GOT3 (cell line): ENCODE measurements at places on chromosomes 7 and 10.

DNA sequence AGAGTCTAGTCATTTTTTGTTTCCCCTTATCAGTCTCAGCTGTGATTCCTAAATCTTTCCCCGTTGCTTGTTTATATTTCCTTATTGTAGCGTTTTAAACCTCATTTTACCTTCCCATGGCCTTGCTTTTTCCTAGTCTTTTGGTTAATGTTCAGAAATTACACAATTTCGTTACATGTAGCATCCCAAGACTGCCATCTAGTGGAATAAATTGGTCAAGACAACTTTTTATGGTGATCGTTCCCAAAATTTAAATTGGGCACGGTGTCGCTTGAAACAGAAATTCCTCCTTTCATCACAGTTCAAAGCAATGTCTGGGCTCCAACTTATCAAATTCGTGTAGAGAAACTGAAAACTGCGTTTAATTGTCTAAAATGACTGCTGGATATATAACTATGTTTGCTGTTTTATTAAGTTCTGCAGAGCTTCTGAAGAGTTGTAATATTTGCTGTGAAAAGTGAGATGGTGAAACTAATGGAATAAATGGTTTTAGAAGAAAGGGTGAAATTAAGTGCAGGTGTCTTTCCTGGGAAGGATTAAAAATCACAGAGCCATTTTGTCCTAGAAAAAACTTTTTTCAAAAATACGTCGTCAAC, 370.2 kb downstream of the PHF14 start:
- no peak for DNase-seq

- no peak for DNase-seq
These were observed 64.7 kb downstream of the NRF1 start for GRCh38 chr7:129676017-129676897.

GRCh38 chr7:66304536-66304935, 99.4 kb downstream of the TPST1 start:
- no peak for DNase-seq

DNA sequence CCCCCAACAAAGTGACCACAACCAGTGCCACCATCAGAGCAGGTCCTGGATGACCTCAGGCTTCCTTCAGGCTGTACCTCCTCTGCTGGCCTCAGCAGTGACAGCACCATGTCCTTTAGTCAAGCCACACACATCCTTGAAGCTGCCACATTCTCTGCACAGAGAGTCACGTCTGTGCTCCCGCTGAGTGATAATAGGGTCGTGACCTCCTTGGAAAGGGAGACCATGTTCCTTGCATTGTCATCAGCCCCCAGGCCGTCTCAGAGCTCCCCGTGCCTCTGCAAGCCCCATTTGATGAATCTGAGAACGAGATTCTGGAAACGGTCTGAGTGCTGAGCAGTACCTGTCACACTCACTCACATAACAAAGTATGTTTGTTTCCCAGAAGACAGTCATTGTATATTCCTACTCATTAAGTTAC, 106.5 kb upstream of the PRR15 start:
- DNase-seq = no peak

DNA sequence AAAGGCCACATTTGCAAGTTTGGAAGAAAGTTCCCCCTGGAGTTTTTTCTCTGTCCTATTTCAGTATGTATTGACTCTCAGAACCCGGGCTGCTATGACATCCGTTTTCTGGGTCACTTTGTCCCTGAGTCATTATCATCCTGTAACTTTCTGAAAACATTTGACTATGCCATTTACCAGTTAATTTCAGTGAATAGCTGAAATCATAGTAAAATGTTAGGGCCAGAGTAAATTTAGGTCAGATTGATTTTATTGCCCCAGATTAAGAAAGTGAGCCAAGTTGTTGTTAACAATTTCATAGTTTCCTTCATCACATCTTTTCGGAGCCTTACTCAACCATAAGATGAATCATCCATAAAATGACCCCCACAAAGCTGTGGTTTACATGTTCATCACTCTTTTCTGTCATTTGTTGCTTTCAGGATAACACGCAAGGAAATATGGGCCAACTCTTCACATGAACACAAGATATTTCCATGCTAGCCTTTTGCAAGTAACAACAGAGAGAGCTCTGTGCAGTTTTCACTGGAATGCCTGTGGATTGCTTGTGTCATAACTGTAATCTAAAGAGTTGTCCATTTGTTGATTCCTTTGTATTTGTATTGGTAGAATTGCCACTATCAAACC, 3.9 kb upstream of the MACC1 start:
- DNase-seq = peak; percentile 24

- no peak for DNase-seq
These were observed 70.9 kb upstream of the INHBA start for GRCh38 chr7:41773756-41774155.

GRCh38 chr7:157743781-157744525, 407.1 kb downstream of the DNAJB6 start:
- DNase-seq = no peak

DNA sequence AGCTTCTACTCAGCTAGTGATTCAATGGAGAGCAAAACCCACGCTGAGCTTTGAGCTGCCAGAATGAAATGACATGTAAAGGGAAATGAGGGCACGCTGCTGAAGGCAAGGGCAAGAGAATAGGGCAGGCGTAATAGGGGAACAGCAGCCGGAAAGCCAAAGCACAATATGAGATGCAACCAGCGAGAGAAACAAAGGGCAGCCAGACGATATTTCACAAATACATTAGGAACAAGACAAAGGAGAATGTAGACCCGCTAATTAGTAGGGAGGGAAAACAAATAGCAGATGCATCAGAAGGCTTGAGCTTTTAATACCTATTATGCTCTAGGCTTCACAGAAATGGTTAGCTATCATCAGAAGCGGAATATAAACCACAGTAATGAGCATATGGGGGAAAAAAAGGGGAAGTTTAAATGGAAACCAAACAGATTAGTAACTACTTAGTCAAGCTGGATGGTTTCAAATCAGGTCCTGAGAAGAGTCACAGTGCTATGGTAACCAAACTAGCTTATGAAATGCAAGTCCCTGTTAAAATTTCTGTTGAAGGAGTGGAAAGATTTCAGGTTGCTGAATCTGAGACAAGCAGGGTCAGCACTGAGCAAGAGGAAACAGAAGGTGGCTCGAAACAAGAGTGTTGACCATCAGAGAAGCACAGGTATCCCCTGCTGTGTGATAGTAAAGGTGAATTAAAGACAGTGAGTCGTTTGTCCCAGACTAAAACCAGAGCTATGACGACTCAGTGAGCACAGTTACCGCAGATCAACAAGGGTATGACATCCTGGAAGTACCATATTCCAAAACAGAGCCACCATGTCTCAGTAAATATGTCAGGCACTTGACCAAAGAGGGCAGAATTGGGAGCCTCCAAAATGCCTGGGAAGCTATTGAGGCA, 496.9 kb upstream of the CELF2 start:
- DNase-seq = no peak

DNA sequence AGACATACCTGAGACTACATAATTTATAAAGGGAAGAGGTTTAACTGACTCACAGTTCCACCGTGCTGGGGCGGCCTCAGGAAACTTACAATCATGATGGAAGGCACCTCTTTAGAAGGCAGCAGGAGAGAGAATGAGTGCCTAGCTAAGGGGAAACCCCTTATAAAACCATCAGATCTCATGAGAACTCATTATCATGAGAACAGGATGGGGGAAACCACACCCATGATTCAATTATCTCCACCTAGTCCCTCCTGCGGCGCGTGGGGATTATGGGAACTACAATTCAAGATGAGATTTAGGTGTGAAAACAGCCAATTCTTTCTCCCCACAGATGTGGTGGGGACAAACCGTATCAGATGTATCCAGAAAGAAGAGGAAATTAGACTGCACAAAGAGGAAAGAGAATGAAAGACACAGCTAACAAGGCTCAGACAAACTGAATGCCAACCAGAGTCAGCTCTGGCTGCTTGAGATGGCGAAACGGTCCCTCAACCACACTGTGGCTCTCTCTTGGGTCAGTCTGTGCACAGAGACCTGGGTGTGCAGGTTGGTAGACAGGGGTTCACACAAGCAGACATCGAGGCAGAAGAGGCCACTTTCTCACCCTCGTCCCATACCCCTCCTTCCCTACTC, 375.6 kb downstream of the SFMBT2 start:
- no peak for DNase-seq

DNA sequence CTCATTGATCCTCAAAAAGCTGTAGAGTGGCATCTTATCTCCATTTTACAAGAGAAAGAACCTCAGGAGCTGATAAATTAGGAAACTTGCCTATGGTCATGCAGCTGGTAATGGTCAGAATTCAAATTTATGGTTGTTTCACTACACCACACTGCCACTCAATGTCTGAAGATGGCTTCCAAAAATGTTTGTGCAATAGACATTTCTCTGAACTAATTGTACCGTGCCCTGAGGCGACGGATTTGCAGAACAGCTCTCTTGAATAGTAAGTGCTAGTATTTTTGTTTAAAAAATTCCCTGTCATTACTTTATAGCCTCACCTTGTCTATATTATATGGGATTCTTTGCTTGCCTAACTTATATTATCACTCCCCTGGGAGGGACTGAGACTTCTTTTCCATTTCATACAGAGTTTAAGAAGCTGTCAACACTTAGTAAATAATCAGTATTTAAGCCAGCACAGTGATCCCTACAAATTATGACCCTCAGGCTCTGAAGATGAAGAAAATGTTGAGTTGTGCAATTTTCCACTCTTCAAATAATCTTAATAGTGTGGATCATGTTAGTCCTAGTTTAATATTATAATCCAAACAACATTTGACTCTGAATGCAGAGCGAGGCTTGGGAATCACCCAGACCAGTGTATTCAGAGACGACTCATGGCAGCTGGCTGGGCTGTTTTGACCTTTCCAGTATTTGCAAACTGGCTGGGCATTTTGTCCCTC, 346.6 kb downstream of the PTEN start:
- DNase-seq = no peak

DNA sequence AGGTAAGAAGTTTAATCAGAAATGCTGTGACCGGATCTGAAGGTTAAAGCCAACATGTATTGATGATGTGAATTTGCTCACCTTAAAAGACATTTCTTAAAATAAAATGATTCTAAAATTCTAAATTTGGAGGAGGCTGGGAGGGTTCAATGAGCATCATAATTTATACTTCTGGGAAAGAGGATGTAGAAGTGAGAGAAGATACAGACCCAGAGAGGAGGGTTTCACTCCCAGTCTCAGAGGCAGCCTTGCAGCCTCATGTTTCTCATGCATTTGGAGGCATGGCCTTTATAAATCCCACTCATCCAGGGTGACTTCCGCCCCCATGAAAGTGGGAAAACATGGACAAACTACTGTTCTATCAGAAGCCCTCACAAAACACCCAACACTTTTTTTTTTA, 305.6 kb upstream of the PITRM1 start:
- DNase-seq = no peak

- DNase-seq = no peak
These were observed 609.4 kb upstream of the C7orf33 start for GRCh38 chr7:147980826-147981813.

GRCh38 chr10:3774814-3775695, 10.0 kb downstream of the KLF6 start:
- no peak for DNase-seq

DNA sequence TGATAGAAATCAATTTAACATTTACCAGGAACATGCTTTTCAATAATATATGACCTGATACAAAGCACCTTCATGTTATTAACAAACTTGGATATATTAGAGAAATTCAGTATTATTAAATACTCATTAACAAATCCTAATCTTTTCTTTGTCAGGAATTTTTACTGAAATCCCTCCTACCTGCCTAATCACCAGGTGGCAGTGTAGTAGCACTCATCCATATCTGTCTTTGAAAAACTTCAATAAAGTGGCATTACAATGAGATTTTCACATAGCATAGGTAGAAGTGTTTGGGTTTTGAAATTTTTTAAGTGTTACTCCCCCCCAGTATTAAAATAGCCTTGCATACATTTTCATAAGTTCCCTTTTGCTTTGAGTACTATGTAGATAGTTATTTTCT, 1246.6 kb upstream of the LRRN3 start:
- DNase-seq = no peak

- DNase-seq = no peak
These were observed 407.2 kb upstream of the SHH start for GRCh38 chr7:156219307-156220077.

- DNase-seq = no peak
These were observed 136.0 kb downstream of the KIF20B start for GRCh38 chr10:89837165-89838043.

DNA sequence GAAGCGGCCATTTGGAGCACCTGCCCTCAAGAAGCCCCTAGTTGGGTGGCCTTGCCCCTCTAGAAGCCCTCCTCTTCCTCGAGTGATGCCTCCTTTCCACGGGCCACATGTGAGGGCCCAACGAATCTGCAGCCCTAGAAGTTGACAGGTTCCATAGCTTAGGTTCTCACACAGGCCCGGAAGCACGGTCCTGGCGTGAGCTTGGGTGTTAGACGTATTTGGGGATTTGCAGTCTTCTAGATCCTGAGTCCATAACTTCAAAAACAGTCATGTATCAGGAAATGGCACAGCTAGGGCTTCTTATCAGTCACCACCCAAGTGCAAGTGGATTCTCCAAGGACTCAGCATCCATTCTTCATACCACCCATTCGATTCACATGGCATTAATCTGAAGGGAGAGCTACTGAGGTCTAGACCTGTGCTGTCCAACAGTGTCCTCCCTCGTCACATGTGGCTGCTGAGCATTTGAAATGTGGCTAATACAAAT, 477 bp upstream of the FBXW4 start:
- DNase-seq = no peak

DNA sequence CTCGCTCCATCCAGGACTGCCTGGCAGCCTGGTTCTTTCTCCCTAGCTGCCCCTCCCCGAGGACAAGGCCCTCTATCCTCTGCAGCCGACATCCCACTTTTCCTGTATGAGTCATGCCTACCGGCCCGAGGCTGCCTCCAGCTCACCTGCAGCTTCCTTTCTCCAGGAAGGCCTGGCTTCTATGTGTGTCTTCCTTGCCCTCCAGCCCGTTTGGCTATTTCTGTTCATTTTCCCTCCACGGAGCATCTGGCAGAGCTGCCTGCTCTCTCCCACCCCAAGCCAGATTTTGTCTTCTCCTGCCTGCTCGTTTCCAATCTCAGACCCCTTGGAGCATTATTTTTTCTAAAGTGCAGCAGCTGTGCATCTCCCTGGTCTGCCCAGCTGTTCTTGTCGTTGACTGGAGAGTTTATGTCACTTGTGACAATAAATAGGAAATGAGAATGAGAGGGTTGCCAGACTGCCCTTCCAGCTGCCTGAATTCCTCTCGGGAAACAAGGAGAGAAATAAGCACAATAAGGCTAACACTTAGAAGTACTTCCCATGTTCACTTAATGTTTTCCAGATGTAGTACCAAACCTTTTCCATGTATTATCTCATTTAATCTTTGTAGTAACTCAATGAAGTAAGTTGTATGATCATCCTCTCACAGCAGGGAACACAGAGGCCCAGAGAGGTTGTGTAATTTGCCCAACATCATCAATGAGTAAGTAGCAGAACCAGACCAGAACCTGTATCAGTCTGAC, 19.7 kb downstream of the UBTD1 start:
- no peak for DNase-seq
